Purkinje cell (primary cell): ENCODE measurements at places on chromosomes 12 and 14. TPM values are rescaled to one million over a fixed set of nuclear protein-coding genes. Genes with fewer than 3 reads are reported as not detected.

PLEKHG7 gene
- not detected in 2 replicates for polyA plus RNA-seq

RPL10L gene
- polyA plus RNA-seq, result not detected in 2 replicates

OR11G2 gene
- 0.10 TPM in 1 of 2 replicates, not detected in the other for polyA plus RNA-seq

ST8SIA1 gene
- polyA plus RNA-seq, result 25.2 and 57.8 TPM in 2 replicates

FAM186B gene
- polyA plus RNA-seq, result 0.24 TPM in 1 of 2 replicates, not detected in the other

ENDOU gene
- not detected in 2 replicates for polyA plus RNA-seq

TDRD9 gene
- 10.1 and 20.3 TPM in 2 replicates for polyA plus RNA-seq

IAPP gene
- not detected in 2 replicates for polyA plus RNA-seq

RNASE3 gene
- 2.3 TPM in 1 of 2 replicates, not detected in the other for polyA plus RNA-seq

TBX3 gene
- 0.88 TPM in 1 of 2 replicates, not detected in the other for polyA plus RNA-seq

MFAP5 gene
- polyA plus RNA-seq, result not detected in 2 replicates

MAP4K5 gene
- 18.4 and 25.3 TPM in 2 replicates for polyA plus RNA-seq

RND1 gene
- polyA plus RNA-seq, result 1.6 and 3.0 TPM in 2 replicates

TAS2R46 gene
- polyA plus RNA-seq, result 2.0 TPM in 1 of 2 replicates, not detected in the other

NID2 gene
- 0.69 TPM in 1 of 2 replicates, not detected in the other for polyA plus RNA-seq

CLEC4D gene
- not detected in 2 replicates for polyA plus RNA-seq

LRRC10 gene
- not detected in 2 replicates for polyA plus RNA-seq

CLEC9A gene
- polyA plus RNA-seq, result not detected in 2 replicates

TRIP11 gene
- 13.4 and 23.0 TPM in 2 replicates for polyA plus RNA-seq

CTDSP2 gene
- 3.3 and 4.2 TPM in 2 replicates for polyA plus RNA-seq
